ENCODE measurements at places on chromosomes 12 and 14.
A peak's percentile ranks its signal among the peaks of the same experiment; 100 is the strongest.

DNA sequence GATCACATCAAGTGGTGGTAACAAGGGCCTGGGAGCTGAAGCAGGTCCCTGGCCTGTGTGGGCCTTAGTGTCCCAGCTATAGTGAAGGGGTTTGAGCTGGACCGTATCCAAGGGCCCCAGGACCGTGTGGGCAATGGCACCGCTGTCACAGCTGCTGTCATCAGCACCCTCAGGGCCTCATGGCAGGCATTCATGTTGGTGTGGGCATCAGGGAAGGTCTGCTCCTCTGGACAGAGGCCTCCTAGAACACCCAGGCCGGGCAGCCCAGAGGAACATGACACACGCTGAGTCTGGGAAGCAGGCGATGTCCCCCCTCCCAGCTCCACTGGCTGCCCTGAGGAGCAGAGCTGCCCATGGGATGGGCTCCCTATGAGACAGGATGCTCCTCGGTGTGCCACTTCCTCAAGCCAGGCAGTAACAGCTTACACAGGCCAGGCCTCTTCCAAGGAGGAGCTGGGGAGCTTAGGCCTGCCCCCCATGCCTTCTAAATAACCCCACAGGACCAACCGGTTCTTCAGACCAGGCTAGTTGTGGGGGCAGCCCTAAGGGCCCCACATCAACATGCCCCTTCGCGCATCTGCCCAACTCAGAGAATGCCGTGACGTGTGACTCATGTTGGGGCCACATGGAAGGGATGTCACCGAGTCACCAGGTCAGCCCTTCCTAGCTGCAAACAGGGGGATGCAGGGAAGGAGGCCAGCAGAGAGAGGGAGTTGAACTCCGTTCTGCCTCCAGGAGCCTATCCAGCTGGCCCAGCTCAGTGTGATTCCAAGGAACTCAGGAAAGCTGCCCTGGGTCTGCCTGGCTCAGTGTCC is 80.4 kb downstream of the PITPNM2 start:
- DNase-seq: no peak

DNA sequence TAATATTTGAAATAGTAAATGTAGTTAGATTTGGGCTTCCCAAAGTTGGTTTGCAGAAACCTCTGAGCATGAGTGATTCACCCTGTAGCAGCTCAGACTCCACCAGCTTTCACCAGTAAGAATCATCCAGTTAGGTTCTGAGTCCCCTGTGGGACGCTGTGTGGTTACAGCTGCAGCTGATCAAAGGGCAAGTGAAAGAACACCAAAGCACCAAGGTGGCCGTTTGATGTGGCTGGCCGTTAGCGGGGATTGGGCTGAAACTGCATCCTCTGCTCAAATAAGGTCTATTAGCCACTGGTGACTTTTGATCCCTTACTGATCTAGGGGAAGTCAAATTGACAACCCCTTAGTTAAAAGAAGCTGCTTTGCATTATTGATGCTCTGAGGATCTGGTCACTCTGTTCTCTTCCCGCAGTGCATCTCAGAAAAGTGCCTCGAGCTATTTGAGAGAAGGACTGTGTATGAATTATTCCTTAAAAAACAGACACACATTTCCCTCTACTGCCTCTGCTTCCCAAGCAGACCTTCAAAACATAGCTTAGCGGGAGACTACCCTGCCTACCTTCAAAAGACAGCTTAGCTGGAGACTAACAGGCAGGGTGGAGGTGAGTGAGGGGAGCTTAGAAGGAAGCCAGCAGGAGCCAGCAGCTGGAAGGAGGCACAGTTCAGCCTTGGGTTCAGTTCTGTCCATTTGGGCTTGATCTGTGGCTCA is 3.7 kb downstream of the ABHD12B start:
- peak; percentile 17 for DNase-seq

- DNase-seq: peak; percentile 51
Measured at GRCh38 chr12:114316076-114316475, 89.9 kb downstream of the TBX5 start.

GRCh38 chr12:58174316-58174715 is 232.9 kb downstream of the ATP23 start:
- no peak for DNase-seq

GRCh38 chr14:71212683-71213107 is 305.4 kb downstream of the PCNX1 start:
- no peak for DNase-seq

DNA sequence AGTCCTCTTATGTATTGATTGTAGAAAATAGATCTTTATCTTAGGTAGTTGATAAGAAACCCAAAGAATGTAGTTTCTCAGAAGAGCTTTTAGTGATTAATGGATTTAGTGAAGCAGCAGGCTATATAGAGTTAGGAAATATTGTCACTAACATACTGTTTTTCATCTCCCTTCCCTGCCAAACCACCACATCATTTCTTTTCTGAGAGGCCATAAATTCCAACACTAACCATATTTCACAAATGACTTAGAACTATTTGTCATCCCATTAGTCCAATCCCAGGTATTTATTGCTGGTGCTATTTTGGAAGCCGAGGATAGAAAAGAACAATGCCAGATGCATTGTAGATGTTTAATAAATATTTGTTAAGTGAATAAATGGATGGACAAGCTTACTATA is 185.7 kb downstream of the KICS2 start:
- peak; percentile 73 for DNase-seq

DNA sequence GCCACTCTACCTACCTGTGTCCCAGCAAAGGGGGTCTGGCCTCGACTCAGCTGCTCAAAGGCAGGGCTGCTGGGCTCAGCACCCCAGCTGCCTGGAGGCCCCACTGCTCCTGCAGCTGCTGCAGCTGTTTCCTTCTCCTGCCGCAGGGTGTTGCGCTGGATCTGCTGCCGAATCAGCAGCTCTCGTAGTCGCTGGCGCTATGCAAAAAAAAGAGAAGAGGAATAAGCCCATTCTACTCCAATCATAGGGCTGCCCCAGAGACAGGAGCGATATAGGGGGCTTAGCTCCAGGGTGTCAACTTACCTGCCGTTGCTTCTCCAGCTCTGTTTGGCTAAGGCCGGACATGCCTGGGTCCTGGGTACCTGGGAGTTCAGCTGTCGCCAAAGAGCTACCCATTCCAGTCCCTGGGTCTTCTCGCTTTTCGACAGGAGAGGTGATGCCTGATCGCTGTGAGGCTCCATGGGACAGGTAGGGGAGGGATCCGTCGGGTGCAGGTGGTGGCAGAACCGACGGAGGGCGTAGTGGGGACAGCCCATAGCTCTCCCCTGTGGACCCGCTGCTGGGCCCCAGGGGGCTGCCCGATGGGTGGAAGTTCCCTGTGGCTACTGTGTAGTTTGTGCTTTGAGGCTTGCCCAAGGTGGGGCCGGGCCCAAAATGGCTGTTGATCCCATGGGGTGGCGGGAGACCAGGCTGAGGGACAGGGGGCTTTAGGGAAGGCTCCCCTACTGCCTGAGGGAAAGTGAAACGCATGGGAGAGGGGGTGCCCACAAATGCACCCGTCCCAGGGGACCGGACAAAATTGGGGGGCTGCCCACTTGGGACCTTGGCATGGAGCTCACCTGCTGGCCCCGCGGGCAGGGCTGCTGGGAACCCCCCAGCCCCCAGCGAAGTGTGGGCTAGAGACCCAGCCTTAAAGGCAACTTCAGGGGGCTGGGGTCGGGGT is 20.9 kb downstream of the KMT2D start:
- DNase-seq: no peak

- peak; percentile 9 for DNase-seq
Measured at GRCh38 chr14:69879175-69880043, at the start of gene SMOC1. TSS of gene SMOC1 (plus strand) at chr14:69879416. CDS start at chr14:69879679, 263 bp downstream.
